ENCODE measurements at places on chromosomes 2 and 18. TPM values are rescaled to one million over a fixed set of nuclear protein-coding genes. Genes with fewer than 3 reads are reported as not detected.
A peak's percentile ranks its signal among the peaks of the same experiment; 100 is the strongest.

- H3K4me1 ChIP-seq, result no peaks in the 10 kb centered on the region
- H3K36me3 ChIP-seq, result no peaks in the 10 kb centered on the region
- no peak overlapping the region for H3K4me3 ChIP-seq
- DNase-seq, result no peak
- H3K27ac ChIP-seq, result no peak overlapping the region
Observed at GRCh38 chr18:65017372-65017760, 733.4 kb upstream of the CDH7 start.

GRCh38 chr2:127072970-127073369 is 34.0 kb downstream of the BIN1 start:
- H3K4me3 ChIP-seq, result no peak overlapping the region
- H3K36me3 ChIP-seq, result peaks cover 5% of the 10 kb centered on the region
- no peak overlapping the region for H3K27ac ChIP-seq
- H3K4me1 ChIP-seq, result peaks cover 2% of the 10 kb centered on the region

- H3K4me1 ChIP-seq, result peaks cover 10% of the 10 kb centered on the region
- DNase-seq, result peak; percentile 88
- H3K36me3 ChIP-seq, result peaks cover 14% of the 10 kb centered on the region
- H3K27ac ChIP-seq, result peak overlapping the region; percentile 99
- H3K27me3 ChIP-seq, result no peaks in the 10 kb centered on the region
- peak overlapping the region; percentile 100 for H3K4me3 ChIP-seq
Observed at GRCh38 chr18:63422864-63423304, 608 bp upstream of the VPS4B start.

The GPR17 gene
- not detected for total RNA-seq

GRCh38 chr18:59318460-59319050 is at the start of gene CPLX4:
CPLX4 (minus strand) TSS chr18:59318649; CDS start chr18:59318462, 187 bp downstream.
- DNase-seq, result no peak
- H3K36me3 ChIP-seq, result no peaks in the 10 kb centered on the region
- H3K4me3 ChIP-seq, result no peak within 1 kb of the TSS
- H3K27me3 ChIP-seq, result peaks cover 40% of the 10 kb centered on the region

DNA sequence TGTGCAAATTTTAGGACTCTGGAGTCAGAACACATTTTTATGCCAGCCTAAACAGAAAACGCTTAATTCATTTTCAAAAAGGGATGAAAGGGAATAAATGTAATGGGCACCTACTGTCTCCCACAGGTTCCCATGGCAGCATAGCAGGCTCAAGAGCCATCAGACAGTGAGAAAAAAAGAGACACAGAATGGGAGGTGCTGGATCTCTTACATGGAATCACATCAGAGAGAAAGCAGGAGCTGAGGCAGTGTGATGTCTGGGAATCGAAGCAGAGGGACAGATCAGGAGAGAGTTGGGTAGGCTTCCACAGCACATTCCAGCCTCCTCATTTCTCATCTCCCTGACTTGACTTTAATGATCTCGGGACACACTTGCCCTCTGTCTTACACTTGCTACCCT is 684.3 kb downstream of the KCNJ3 start:
- H3K27ac ChIP-seq, result no peak overlapping the region
- H3K4me1 ChIP-seq, result no peaks in the 10 kb centered on the region
- H3K4me3 ChIP-seq, result no peak overlapping the region

DNA sequence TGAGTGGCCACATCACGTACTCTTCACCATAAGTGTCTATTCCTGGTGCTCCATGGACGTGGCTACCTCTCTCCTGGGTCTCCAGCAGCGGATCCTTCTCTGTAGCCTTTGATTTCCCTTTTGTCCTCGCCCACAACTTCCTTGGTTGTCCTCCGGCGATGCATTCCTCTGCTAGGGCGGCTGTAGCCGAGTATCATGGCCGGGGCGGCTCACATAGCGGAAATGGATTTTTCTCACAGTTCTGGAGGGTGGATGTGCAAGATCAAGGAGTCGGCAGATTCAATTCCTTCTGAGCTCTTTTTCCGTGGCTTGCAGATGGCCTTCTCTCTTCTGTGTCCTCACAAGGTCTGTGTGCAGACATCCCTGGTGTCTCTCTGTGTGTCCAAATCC is 35.7 kb downstream of the ACKR3 start:
- H3K4me3 ChIP-seq, result no peak overlapping the region
- H3K27ac ChIP-seq, result no peak overlapping the region
- H3K27me3 ChIP-seq, result peaks cover 25% of the 10 kb centered on the region
- DNase-seq, result no peak
- no peaks in the 10 kb centered on the region for H3K36me3 ChIP-seq
- no peaks in the 10 kb centered on the region for H3K4me1 ChIP-seq

The TSGA10 gene
- total RNA-seq, result 5.0 TPM

The GPR35 gene
- 1.5 TPM for total RNA-seq

DNA sequence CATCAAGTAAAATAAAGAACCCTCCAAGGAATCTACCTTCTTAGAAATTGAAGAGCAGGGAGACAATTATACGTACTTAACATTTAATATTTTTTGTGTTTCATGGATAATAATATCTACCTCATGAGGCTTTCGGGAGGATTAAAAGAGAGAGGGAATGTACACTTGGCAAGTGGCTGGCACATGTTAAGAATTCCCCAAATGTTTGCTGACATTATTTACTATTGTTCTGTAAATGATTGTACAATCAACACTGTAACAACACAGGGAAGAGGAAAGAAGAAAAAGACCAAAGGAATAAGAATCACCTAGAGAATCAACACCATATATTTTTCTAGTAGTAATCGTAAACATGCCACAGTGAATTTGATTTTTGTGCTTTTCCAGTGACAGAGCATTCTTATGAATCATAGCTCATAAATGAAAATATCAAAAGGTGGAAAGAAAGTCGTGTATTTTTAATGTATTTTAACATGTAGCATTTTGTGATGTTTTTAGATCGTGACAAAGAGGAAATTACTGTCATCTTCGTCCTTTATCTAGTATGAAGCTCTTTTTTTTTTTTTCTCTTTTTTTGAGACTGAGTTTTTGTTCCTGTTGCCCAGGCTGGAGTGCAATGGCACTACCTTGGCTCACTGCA is 67.3 kb downstream of the B3GNT2 start:
- DNase-seq, result no peak
- peaks cover 5% of the 10 kb centered on the region for H3K4me1 ChIP-seq

GRCh38 chr2:9025746-9026145 is 22.3 kb upstream of the MBOAT2 start:
- no peak for DNase-seq
- H3K36me3 ChIP-seq, result no peaks in the 10 kb centered on the region
- no peak overlapping the region for H3K4me3 ChIP-seq
- no peaks in the 10 kb centered on the region for H3K27me3 ChIP-seq
- no peak overlapping the region for H3K27ac ChIP-seq

GRCh38 chr2:227889336-227889735 is 17.9 kb downstream of the DAW1 start:
- H3K36me3 ChIP-seq, result no peaks in the 10 kb centered on the region
- no peak overlapping the region for H3K27ac ChIP-seq
- DNase-seq, result no peak
- H3K27me3 ChIP-seq, result no peaks in the 10 kb centered on the region
- H3K4me3 ChIP-seq, result no peak overlapping the region

The RND3 gene
- 298 TPM for total RNA-seq

- peak overlapping the region; percentile 99 for H3K27ac ChIP-seq
- H3K36me3 ChIP-seq, result no peaks in the 10 kb centered on the region
- peak overlapping the region; percentile 18 for H3K4me3 ChIP-seq
- DNase-seq, result peak; percentile 53
- H3K4me1 ChIP-seq, result peaks cover 65% of the 10 kb centered on the region
Observed at GRCh38 chr2:54572262-54572635, 116.1 kb downstream of the SPTBN1 start.

The TRIM43 gene
- not detected for total RNA-seq

DNA sequence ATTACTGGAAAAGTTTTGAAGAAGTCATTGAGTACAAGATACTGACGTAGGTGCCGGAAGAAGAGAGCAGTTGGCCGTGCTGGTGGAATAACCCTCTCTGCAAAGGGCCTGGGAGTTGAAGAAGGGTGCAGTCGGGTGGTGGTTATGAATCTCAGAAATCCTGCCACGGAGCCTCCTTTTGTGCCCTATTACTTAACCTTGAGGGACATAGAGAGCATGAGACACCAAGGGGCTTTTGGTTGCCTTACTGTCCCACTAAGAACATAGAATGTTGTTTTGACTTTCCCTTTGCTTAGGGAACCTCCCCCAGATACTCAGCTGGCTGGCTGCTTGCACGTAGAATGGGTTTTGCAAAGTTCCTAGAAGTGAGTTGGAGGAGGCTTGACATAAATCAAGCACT is 1.3 kb upstream of the CD28 start:
- H3K27ac ChIP-seq, result no peak overlapping the region
- no peaks in the 10 kb centered on the region for H3K27me3 ChIP-seq
- H3K4me1 ChIP-seq, result no peaks in the 10 kb centered on the region
- DNase-seq, result no peak
